ENCODE measurements at places on chromosomes 7 and 10.

DNA sequence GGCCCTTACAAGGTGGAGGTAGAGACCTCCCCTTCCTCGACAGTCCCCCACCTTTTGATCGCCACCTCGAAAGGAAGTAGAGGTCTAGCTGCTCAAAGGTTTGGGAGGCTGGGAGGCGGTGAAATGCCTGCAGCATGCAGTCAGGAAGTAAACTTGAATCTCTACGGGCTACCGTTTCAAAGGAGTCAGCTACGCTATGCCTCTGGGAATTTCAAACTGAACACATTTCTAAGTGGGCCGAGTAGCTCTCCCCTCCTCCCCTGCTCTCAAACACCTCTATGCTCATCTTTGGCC is 68.0 kb downstream of the CXCL12 start:
- no peak for DNase-seq

GRCh38 chr7:139623518-139623917 is 100.0 kb downstream of the CLEC2L start:
- no peak for DNase-seq

- DNase-seq, result no peak
Observed at GRCh38 chr7:1204460-1205140, 28.1 kb upstream of the UNCX start.

GRCh38 chr10:120700426-120700825 is 150.7 kb upstream of the WDR11 start:
- no peak for DNase-seq

- no peak for DNase-seq
Observed at GRCh38 chr10:26540601-26541000, 102.5 kb downstream of the APBB1IP start.

- no peak for DNase-seq
Observed at GRCh38 chr7:85156661-85157208, 30.1 kb downstream of the SEMA3D start.

DNA sequence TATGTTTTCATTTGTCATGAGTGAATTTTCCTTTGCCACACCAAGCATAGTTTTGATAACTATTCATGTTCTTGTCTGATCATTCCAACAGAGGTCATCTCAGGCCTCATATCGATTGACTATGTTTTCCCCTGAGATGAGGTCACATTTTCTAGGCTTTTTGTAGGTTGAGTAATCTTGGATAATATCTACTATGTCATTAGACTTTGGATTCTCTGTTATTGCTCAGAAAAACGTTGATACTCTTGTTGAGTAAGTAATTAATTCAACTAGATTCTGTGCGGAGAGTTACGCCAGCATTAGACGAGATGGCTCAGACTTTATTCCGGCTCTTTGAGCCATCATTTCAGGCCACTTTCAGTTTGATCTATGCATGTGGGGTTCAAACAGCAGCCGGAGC is 57.7 kb downstream of the KLF6 start:
- DNase-seq, result no peak

GRCh38 chr10:18822156-18822555 is 162.9 kb downstream of the ARL5B start:
- peak; percentile 21 for DNase-seq

DNA sequence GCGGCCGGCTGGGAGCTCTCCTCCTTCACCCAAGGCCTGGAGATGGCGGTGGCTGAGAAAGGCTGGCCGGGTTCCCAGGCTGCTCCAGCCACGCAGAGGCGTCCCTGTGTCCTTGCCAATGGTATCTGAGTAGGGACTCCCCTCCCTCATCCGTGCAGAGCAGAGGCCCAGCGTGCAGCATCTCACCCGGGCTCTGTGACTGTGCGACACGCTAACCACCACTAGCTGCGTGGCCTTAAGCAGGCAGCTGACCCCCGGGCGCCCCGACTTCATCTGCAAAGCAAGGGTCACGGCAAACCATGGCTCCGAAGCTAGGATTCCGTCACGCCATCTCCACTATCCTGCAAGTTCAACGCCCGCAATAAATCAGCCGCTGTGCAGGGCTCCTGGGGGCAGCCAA is 47.2 kb upstream of the TNRC18 start:
- no peak for DNase-seq

- no peak for DNase-seq
Observed at GRCh38 chr7:106365252-106366005, 80.6 kb upstream of the NAMPT start.

- no peak for DNase-seq
Observed at GRCh38 chr10:69504576-69505250, 53.4 kb downstream of the TSPAN15 start.

GRCh38 chr10:107440741-107441140 is 276.2 kb upstream of the SORCS1 start:
- no peak for DNase-seq

DNA sequence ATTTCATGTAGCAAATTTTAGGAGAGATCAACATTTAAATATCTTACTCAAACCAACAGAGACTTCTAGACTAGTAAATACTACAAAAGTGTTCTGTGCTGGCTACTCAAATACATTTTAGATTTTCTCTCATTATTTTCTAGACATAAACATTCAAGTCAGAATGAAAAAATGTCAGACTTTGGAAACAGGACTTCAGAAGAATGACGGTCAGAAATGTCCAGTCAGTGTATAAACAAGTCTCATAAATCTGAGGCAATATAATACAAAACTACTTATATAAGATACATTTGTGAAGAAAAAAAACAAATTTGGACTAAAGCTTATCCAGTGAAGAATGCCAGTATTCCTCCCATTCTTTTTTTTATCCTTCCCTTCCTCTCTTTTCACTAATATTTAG is 25.9 kb downstream of the RNLS start:
- no peak for DNase-seq

DNA sequence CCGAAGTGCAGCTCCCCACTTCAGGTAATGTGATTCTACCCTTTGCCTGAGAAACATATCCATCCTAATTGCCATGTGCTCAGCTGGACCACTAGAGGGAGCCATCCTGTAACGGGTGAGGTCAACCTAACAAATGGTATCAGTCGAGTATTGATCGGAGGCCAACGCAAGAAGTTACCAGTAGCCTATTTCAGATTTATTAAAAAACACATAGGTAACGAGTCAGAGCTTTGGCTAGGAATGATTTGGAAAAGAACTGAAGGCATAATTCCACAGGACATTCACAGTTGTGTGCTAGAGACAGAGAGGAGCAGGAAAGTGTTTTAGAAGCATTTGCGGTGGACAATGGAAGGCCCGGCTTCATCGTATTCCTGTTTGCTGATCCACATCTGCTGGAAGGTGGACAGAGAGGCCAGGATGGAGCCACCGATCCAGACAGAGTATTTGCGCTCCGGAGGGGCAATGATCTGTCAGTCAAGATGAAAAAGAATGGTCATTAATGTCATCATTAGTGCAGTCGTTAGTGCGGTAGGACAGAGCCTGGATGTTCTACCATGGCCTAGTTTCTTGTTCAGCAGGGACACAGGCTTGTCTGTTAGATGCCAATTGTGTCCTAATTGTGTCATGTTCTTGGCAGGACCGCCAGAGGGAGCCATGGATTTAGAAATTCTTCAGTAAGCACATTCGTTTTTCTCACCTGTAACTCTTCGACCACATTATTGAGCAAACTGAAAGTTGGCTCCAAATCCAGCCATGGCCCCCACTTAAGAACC is 17.5 kb downstream of the ACTA2 start:
- DNase-seq, result peak; percentile 87

DNA sequence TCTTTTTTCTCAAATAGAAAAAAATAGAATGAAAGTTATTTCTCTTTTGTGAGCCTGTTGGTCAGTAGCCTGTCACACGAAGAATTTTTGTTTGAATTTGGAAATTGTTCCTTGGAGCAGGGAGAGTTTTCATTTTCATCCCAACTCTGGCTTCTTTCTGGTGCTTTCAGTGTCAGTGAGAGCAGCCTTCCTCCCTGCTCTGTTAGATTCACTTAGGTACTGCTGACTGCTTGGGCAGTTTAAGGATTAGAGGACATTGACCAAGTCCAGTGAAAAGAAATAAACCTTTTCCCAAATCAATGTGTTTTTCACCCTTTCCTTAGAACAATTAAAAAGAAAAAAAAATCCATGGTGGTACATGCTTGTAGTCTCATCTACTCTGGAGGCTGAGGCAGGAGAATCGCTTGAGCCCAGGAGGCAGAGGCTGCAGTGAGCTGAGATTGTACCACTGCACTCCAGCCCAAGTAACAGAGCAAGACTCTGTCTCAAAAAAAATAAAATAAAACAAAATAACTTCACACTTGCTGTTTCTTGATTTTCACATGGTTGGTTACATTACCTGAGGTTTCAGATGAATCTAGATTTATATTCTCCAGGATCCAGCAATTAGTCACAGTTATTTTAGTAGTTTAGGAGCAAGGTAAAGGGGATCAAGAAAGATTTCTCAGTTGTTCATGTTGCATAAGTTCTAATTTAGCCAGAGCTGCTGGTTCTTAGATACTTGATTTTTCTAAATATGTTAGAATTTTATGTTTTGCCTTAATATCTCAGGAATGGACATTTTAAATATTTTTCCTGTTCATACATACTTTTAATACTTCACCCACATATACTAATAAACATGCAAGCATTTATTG is 63.1 kb downstream of the ZNRF2 start:
- DNase-seq, result no peak

DNA sequence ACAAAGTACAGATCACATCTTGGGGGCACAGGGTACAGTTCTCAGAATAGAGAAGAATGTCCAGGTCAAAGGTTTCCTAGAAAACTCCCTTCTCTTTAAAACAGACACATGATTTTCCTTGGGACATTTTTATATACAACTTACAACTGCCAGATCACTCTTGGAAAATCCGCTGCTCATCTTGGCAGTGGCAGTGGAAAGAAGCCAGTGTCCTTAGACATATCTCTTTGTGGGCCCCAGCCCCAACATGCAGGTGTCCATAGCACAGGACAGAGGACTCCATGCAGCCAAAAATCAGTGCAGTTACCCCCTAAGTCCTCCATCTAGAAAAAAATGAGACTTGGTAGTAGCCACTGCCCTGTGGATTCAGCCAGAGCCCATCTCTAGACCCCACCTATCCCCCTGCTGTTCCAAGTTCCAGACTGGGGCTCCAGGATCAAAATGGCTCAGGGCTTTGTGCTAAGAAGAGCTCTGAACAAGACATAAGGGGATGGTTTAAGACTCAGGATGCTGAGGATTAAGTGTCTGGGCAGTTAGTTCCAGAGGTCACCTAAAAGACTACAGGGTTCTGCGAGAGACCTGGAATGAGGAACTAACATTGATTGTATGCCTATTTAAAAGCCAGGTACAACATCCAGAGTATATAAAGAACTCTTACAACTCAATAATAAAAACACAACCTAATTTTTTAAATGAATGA is 34.4 kb downstream of the HIPK2 start:
- no peak for DNase-seq

DNA sequence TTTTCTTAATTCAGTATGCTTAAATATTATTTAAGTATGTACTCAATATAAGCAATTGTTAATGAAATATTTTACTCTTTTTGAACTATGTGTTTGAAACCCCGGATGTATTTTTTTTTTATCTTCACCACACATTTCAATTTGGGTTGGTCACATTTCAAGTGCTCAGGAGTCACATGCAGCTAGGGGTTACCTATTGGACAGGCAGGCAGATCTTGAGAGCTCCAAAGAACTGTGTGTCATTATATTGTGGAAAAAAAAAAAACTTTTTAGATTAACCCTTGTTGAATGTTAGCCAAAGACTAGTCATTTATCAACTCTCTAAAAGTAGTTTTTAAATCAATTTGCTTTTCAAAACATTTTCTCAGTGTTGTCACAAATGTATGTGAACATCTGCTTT is 37.2 kb downstream of the IKZF1 start:
- DNase-seq, result no peak

GRCh38 chr7:151632750-151633515 is 113.2 kb upstream of the RHEB start:
- no peak for DNase-seq

DNA sequence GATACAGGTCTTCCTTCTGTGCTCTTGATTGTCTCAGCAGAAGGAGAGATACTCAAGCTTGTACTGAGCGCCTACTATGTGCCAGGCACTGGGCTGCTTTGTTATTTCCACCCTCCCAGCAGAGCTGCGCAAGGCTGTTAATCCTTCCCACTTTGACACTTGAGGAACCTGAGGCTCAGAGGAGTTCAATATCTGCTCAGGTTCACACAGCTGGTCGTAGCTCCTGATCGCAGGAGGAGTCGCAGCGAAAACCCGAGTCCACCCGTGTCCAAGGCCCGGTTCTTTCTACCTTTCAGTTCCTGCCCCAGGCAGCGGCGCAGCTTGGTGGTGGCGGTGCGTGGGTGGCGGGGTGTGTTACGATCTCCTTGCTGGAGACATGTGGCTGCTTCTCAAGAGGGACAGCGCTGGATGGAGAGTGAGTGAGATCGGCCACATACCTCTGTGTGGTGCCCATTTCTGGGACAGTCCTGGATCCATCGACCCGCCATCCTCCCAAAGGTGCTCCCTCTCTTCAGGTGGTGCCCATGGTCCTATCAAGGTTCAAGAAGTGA is 26.5 kb upstream of the SAMD8 start:
- no peak for DNase-seq

- DNase-seq, result no peak
Observed at GRCh38 chr10:86798025-86798424, 41.6 kb downstream of the BMPR1A start.

GRCh38 chr10:77251297-77252013 is 386.2 kb downstream of the KCNMA1 start:
- peak; percentile 51 for DNase-seq

DNA sequence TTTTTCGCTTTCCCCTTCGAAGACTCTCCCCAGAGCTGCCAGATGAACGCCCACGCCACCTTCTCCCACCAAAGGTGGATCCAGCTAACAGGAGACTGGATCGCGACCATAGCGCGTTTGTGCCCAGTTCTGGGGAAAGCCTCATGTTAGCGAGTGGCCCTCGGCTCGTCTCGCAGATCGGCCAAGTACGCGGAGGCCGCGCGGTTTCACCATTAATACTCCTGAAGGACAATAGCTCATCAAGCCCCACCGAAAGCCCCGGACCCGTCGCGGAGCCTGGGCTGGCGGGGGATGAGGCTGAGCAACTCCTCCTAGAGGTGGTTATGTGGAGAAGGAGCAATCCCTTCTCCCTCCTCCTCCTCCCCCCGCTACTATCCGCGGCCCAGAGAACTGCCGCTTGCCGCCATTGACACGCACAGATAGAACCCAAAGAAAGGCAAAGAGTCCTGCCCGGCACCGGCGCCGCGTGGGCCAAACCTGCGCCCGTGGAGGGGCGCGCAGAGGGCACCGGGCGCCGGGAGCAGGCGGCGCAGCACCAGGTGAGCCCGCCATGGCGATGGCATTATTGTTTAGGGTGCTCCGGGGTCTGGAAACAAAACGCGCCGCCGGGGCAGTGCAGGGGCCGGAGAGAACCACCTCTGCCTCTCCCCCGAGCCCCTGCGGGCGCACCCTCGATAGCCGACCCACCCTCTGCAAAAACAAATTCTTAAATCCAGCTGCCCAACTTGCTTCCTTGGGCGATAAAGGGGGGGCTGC is at the start of gene MACROH2A2:
MACROH2A2 (plus strand) TSS at position 385 of the 756 bp plus-strand sequence. CDS start 22,813 bp downstream, outside the sequence.
- peak; percentile 83 for DNase-seq
